Caco-2 (cell line): ENCODE measurements at places on chromosomes 13 and 19. TPM values are rescaled to one million over a fixed set of nuclear protein-coding genes. Genes with fewer than 3 reads are reported as not detected.

The SLC46A3 gene
- total RNA-seq = 2.0 and 2.3 TPM in 2 replicates

The F7 gene
- total RNA-seq = 48.0 and 52.4 TPM in 2 replicates

The TNFAIP8L1 gene
- total RNA-seq = 19.6 and 21.8 TPM in 2 replicates

DNA sequence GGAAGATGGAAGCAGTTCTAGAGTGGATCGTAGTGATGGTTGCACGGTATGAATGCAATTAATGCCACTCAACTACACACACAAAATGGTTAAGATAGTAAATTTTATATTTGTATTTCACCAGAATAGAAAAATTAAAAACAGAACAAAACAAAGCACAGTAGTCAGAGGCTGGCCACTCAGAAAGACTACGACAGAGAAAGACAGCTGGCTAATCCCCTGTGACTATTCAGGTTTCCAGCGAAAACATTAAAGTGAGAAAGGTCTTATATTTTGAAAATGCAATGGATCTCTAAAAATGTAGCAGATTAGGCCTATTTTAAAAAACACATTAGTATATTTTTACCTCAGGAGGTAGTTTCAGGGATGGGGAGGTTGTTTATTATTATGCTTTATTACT is 131.3 kb upstream of the POSTN start:
- no peaks in the 10 kb centered on the region for H3K27me3 ChIP-seq
- no peak overlapping the region for H3K4me3 ChIP-seq
- H3K4me1 ChIP-seq = no peaks in the 10 kb centered on the region
- H3K27ac ChIP-seq = no peak overlapping the region
